ENCODE measurements at places on chromosomes 4 and X.

GRCh38 chr4:173319696-173320095 lies 14.5 kb downstream of the HMGB2 start:
- no peak for DNase-seq

GRCh38 chr4:102430461-102430910 lies 70.7 kb upstream of the NFKB1 start:
- DNase-seq: no peak

DNA sequence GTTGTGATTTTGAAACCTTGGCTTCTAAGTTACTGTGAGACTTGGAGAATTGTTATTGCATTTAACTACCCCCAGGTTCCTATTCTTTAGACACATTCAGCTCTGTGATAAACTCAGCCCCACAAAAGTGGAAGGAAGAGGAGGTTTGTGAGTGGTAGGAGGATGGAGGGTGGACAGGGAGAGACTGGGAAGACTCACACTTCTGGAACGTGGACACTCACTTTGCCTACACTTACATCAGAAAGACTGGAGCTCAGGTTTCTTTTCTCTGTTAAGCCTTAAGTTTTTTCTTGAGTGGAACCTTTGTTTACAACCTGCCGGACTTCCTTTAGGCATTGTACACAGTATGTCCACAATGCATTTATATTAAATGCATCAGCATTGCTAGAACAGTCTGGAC lies 99.0 kb downstream of the AREG start:
- DNase-seq: no peak

DNA sequence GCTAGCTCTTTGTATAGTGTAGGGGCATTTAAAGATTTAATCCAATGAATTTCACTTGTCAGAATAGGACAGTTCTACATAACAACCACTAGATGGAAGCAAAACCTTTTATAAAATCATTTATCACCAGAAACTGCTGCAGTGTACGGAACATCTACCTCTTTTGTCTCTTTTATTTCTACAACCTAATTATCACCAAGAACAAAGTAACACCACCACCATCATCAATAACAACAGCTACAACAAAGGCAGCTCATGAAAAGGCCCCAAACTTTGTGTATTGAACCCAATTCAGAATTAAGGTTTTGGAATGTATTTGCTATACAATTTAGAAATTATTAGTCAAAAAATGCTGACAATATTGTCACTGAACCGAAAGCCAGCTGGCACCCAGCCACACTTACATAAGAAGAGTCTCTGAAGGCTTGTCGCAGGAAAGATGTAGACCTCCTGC lies 260.9 kb upstream of the RPS6KA3 start:
- DNase-seq: no peak

- DNase-seq: no peak
Observed at GRCh38 chr4:186617921-186618320, 62.6 kb upstream of the MTNR1A start.

DNA sequence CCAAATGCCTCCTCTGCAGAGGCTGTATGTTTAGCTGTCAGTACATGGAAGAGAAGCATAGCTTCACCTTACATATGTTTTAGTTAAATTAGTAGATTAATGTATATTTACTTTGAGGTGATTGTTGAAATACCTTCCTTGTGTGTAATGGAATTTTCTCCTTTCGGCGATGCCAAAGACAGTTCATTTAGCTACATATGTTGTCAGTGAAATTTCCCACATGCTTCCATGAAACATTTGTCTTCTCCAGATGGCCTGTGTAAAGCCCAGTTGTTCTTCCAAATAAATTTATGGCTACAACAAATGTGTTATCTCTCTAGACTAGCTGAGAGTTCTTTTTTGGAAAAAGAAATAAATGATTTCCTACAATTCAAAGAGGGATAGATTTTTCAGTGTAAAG lies 95.2 kb downstream of the GPAT3 start:
- DNase-seq: no peak

GRCh38 chr4:154088741-154089140 lies 299.9 kb upstream of the SFRP2 start:
- no peak for DNase-seq

DNA sequence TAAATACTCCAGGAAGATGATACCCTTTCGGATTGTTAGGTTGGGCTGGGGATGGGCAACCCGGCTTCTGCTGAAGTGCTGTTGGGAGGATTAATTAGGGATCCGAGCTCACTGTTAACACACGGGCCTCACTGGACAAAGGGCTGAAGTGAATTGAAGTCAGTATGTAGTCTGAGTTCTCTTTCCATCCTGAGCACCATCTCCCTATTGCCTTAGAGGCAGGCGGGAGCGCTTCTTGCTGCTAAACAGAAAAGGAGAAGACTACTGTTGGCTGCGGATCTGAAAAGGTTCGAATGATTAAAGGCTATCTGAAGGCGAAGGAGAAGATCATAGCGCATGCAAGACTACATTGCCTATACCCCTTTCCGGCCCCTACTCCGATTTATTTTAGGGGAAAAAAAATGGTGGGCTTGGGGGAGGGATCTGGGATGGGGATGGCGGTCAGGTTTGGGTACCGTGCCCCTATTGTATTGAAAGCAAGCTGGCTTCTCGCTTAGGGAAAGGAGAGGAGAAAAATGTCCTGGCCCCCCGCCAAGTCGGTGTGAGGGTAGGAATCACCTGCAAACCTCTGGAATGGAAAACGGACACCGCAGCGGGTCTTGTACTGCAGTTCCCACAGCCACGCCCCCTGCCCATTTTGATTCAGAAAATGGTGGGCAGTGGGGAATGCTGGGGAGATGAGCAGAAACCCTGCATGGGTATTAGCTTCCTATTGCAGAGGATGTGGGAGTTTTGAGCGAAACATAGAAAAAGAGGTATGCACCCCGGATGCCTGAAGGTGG lies 22.3 kb downstream of the MORF4L2 start:
- no peak for DNase-seq

GRCh38 chrX:19034025-19034424 lies 50.1 kb upstream of the PHKA2 start:
- DNase-seq: no peak

- DNase-seq: no peak
Observed at GRCh38 chr4:21778702-21779101, 169.9 kb downstream of the KCNIP4 start.

- DNase-seq: no peak
Observed at GRCh38 chrX:154355094-154355775, 19.2 kb downstream of the FLNA start.

GRCh38 chr4:114077610-114078009 lies 98.2 kb upstream of the ARSJ start:
- peak; percentile 26 for DNase-seq

DNA sequence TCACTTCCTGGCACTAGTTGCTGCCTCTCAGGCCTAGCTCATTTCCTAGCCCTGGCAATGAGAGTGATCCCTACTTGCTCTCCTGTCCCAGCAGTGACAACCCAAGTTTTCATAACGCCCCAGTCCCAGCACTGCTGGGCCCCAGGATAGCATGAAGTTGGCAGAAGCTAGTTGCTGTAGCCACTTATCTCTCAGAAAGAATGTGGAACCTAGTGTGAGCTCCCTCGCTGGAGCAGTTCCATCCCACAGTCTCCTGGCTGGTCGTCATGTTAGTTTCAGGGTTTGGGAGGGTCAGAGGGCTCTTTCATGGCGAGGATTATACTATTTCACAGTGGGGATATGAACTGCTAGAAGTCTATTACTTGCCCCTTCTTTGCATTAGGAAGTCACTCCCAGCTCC lies 5.1 kb downstream of the PF4 start:
- no peak for DNase-seq

DNA sequence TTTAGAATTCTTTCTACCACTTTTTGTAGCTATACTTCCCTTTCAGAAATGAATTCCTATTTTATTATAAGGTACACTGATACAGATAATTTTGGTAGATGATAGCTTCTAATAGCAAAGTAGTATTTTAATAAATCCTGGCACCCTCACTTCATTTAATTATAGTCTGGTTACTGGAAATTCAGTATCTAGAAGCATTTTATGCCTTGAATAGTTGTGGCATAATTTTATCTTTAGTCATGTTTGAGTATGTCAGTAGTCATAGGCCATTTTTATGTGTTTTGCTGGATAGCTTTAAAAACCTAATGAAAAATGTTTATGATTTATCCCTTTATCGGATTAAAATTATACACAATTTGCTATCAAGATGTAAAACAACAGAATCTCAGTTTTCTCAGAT lies 92.3 kb downstream of the DIAPH2 start:
- DNase-seq: no peak

DNA sequence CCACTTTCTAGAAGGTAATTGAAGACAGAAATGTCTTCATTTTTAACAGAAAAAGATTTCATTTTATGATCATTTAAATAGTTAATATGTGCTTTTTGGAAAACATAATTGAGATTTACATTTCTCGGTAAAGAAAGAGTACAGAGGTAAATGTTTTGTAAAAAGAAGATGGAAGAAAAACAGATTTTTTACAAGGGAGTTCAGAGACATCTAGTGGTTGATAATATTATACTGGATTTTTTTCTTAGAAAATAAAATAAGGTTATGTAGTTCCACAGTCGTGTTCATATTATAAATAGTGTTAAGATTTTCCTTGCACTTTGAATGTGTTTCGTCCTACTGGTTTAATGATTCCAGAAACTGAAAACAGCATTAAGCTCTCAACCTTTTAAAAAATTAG lies 60.6 kb downstream of the SMARCA1 start:
- DNase-seq: no peak

DNA sequence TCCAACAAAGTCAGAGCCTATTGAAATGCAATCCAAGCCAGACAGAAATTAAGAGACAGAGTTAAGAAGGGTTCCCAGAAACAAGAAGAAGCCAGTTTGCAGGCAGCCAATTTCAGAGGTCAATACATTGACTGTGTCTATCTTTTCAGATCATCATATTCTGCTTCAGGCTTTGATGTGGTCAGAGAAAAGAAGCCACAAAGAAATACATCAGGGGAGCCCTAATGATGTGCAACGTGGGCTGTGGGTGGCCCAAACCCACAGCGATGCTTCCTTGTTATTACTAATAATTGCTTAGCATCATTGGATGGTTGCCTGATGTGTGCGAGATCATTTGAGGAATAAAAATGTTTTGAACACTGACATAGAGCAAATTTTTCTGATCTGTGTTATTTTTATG lies 99.0 kb upstream of the DUSP21 start:
- no peak for DNase-seq

- DNase-seq: no peak
Observed at GRCh38 chr4:147339100-147339499, 141.8 kb upstream of the EDNRA start.

- no peak for DNase-seq
Observed at GRCh38 chrX:71378732-71379131, 12.6 kb downstream of the TAF1 start.

DNA sequence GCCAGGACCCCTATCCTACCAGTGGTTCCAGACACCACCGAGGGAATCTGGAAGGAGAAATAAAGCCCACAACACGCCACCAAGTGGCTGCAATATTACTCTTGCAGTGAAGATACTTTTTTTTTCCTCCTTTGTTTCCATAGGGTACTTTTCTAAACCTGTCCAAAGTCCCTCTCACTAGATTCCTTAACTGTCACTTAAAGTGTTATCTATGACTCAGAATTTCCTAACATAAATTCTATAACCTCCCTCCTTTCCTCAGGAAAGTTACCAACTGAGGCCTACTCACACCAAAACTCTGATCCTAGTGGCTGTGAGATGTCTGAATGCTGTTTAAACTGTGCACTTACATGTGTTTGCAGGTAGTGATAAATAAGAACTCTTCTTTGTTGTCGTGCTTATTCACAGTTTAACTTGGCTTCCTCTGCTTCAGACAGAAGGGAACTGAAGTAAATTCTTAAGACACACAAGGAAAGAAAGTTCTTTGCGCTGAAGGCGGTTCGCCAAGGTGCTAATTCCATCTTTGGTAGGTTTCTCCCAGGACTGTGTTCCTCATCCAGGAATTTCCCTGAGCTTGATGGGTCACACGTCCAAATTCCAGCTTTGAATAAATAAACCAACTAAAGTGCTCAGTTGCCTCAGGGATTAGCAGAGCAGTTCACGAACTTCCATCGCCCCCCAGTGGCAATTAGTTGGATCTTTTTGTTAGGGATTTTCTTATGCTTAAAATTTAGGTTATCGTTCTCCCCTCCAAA lies 10.7 kb upstream of the HCCS start:
- no peak for DNase-seq

- peak; percentile 66 for DNase-seq
Observed at GRCh38 chr4:101981756-101982155, 191.2 kb downstream of the BANK1 start.

DNA sequence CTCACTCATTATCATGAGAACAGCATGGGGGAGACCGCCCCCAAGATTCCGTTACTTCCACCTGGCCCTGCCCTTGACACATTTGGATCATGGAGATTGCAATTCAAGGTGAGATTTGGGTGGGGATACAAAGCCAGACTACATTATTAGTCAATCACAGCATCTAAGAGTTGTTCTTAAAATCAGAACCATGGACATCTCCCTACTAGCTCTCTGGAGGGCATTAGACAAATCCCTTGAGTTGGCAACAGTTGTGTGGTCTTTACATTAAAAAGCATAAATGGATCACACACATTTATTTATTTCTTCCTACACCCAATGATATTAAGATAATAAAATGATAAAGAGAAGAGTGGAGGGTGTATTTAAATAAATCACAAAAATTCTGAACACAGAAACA lies 262.8 kb upstream of the VCX start:
- DNase-seq: no peak

- no peak for DNase-seq
Observed at GRCh38 chr4:34108391-34108790, 2135.9 kb downstream of the ARAP2 start.

DNA sequence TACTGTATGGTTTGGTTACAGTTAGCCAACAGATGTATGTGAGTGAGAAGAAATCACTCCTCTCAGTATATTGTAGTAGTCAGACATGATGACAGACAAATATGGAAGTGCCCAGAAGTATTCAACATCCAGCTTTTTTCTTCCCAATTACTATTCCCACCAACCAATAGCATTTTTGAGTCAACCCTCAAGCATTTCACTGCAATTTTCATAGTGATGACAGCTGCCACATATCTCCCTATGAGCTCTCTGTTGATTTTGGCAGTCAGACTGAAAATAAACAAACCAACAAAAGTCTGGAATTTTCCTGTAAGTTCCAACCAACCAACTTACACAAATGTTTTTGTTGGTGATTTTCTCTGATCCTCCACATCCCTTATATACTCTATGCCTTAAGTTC lies 8.2 kb upstream of the TRAM1L1 start:
- no peak for DNase-seq

DNA sequence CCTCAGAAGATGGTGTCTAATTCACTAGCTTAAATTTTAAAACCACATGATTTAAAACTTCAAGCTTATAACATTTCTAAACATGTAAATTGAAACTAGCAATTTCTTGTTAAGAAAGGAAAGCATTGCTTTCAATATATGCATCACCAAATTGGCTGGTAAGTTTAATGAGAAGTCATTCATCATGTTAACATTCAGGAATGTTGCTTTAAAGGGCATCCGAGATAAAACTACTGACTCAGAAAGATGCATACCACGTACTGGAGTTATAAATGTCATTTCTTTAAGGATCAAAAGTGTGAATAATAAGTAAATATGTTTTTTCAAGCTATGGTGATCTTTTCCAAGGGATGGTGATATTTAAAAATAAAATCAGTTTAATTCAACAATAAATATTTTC lies 83.3 kb upstream of the VCX2 start:
- no peak for DNase-seq

GRCh38 chr4:170307182-170307581 lies 217.4 kb upstream of the AADAT start:
- DNase-seq: no peak

GRCh38 chr4:85116008-85116407 lies 149.5 kb upstream of the WDFY3 start:
- DNase-seq: no peak

- no peak for DNase-seq
Observed at GRCh38 chr4:83629945-83630721, 94.2 kb downstream of the GPAT3 start.

GRCh38 chr4:6198278-6198677 lies 2.1 kb downstream of the JAKMIP1 start:
- no peak for DNase-seq
